ENCODE measurements at places on chromosomes 3 and 15.

DNA sequence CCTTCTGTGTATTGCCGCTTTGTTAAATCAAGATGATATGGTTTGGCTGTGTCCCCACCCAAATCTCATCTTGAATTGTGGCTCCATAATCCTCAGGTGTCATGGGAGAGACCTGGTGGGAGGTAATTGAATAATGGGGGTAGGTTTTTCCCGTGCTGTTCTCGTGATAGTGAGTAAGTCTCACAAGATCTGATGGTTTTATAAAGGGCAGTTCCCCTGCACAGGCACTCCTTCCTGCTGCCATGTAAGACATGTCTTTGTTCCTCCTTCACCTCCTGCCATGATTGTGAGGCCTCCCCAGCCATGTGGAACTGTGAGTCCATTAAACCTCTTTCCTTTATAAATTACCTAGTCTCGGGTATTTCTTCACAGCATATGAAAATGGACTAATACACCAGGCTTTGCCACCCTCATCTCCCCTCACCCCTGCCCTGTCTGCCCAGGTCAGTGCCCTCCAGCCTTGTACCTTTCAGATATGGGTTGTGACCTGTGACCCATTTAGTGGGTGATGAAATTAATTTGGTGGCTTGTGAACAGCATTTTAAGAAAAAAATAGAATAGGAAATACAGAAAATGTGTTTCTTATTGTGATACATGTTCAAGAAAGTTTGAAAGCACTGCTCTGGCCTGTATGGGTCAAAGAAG lies 56.1 kb upstream of the MCF2L2 start:
- H3K27ac ChIP-seq = no peak overlapping the region
- no peak for DNase-seq
- H3K4me3 ChIP-seq = no peak overlapping the region
- peaks cover 5% of the 10 kb centered on the region for H3K4me1 ChIP-seq
- no peaks in the 10 kb centered on the region for H3K36me3 ChIP-seq

DNA sequence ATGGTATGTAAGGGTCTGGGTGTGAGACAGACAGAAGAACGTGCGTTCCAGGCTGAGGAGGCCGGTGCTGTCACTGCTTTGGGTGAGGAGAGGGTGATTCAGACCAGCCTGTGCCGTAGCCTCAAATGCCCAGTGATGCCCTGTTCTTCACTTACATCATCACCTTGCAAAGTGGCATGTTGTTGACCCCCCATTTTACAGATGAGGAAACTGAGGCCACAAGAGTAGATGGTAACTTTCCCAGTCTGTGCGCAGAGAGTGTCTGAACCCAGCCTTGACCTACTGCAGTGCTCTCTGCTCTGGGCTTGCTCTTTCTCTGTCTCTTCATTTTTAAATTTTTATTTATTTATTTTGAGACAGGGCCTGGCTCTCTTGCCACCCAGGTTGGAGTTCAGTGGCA lies 1.6 kb upstream of the CTSH start:
- no peaks in the 10 kb centered on the region for H3K36me3 ChIP-seq
- no peaks in the 10 kb centered on the region for H3K4me1 ChIP-seq
- no peak overlapping the region for H3K27ac ChIP-seq

GRCh38 chr15:93035953-93036810 lies 52.8 kb downstream of the RGMA start:
- no peaks in the 10 kb centered on the region for H3K36me3 ChIP-seq
- H3K27ac ChIP-seq = no peak overlapping the region
- no peak overlapping the region for H3K4me3 ChIP-seq
- no peaks in the 10 kb centered on the region for H3K4me1 ChIP-seq

- peak overlapping the region; percentile 62 for H3K4me3 ChIP-seq
- peak overlapping the region; percentile 100 for H3K27ac ChIP-seq
- DNase-seq = no peak
- peaks cover 57% of the 10 kb centered on the region for H3K4me1 ChIP-seq
- H3K27me3 ChIP-seq = no peaks in the 10 kb centered on the region
- H3K36me3 ChIP-seq = peaks cover 37% of the 10 kb centered on the region
Observed at GRCh38 chr3:46860810-46861604, 2.2 kb downstream of the MYL3 start.

GRCh38 chr3:196503196-196504076 lies at the start of gene RNF168:
RNF168 (minus strand) TSS chr3:196503768; CDS start chr3:196503173, 595 bp downstream.
- no peaks in the 10 kb centered on the region for H3K27me3 ChIP-seq
- H3K36me3 ChIP-seq = no peaks in the 10 kb centered on the region
- peak; percentile 98 for DNase-seq
- peaks cover 3% of the 10 kb centered on the region for H3K4me1 ChIP-seq
- peak within 1 kb of the TSS; percentile 82 for H3K27ac ChIP-seq

- no peaks in the 10 kb centered on the region for H3K36me3 ChIP-seq
- no peak for DNase-seq
- no peak overlapping the region for H3K4me3 ChIP-seq
- no peaks in the 10 kb centered on the region for H3K4me1 ChIP-seq
- H3K27me3 ChIP-seq = no peaks in the 10 kb centered on the region
- H3K27ac ChIP-seq = no peak overlapping the region
Observed at GRCh38 chr15:54829821-54830220, 366.9 kb downstream of the RSL24D1 start.

- no peak overlapping the region for H3K4me3 ChIP-seq
- no peak for DNase-seq
- H3K27ac ChIP-seq = no peak overlapping the region
- no peaks in the 10 kb centered on the region for H3K4me1 ChIP-seq
Observed at GRCh38 chr3:14047027-14047426, 77.6 kb downstream of the CHCHD4 start.

- H3K4me3 ChIP-seq = no peak overlapping the region
- H3K4me1 ChIP-seq = peaks cover under 1% of the 10 kb centered on the region
- no peak overlapping the region for H3K27ac ChIP-seq
- no peak for DNase-seq
Observed at GRCh38 chr3:141337523-141337854, 30.8 kb upstream of the ZBTB38 start.

DNA sequence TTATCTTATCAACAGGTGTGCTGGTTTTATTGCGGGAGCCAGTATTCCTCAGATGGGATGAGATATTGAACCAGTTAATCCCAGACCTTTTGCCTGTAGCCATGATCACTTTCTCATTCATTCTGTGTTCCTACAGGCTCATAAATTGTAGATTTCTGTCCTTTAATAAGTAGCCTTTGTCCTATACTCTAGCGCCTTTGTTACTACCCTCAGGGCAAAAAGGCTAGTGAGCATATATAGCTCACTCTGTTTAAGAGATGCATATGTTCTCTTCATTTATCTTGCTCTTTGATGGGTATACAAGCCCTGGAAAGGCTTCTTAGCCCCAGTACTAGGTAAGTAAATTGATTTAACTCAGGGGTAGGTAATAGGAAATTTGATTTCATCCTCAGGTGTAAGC lies 95.1 kb downstream of the OXSM start:
- DNase-seq = no peak
- H3K27me3 ChIP-seq = no peaks in the 10 kb centered on the region
- no peak overlapping the region for H3K27ac ChIP-seq
- H3K4me3 ChIP-seq = no peak overlapping the region
- no peaks in the 10 kb centered on the region for H3K36me3 ChIP-seq

DNA sequence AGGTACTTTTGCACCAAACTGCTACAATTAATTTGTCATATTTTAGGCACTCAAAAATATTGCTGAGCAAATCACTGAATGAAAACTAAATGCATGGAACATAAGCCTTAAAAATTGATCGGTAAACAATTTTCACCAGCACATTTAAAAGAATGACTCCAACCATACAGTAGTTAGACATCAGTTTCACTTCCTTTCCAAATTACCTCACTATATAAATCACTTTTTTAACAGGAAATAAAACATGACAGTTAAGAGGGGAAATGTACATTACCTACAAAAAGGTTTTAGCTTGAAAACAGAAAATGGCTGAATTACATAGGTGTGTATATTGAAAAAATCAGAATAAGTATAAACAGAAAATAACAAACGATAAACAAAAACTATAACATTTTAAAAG lies 108.4 kb downstream of the SERPINI1 start:
- no peak overlapping the region for H3K4me3 ChIP-seq
- no peaks in the 10 kb centered on the region for H3K4me1 ChIP-seq
- no peaks in the 10 kb centered on the region for H3K27me3 ChIP-seq
- no peak for DNase-seq

DNA sequence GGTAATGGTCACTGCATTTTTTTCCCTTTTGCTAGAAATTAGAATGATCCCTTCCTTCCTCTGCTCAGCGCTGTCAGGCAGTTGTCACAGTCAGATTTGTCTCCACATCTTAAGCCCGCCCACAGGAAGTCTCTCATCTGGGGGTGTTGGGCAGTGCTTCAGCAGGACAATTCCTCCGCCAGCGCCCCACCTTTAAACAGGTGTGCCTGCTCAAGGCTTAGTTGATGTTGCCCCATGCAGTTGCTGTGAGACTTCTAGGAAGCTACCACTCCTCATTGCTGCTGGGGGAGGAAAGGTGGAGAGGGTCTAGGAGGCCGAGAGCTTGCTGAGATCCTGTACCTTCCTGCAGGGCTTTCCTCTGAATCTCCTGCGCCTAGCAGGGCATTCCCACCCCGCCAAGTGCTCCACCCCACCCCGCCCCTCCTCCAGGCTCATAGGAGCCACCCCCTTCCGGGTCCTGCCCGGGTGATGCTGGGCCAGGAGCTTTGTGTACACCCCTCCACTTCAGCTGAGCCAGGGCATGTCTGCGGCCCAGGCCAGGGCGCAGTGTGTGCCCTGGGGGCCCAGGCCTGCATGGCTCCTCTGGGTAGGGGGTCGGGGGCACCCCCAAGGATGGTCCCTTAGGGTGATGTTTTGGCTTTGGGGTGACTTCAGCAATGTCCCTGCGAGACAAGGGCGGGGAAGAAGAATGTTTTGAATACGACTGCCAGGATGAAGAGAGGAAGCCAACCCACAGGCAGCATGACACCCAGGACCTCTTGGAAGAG lies 68.7 kb downstream of the TRAK1 start:
- H3K4me1 ChIP-seq = peaks cover 11% of the 10 kb centered on the region
- no peaks in the 10 kb centered on the region for H3K36me3 ChIP-seq
- peak overlapping the region; percentile 26 for H3K4me3 ChIP-seq
- peak; percentile 38 for DNase-seq
- H3K27ac ChIP-seq = peak overlapping the region; percentile 56
- no peaks in the 10 kb centered on the region for H3K27me3 ChIP-seq

GRCh38 chr3:127131424-127132170 lies 61.3 kb upstream of the PRR23E start:
- no peaks in the 10 kb centered on the region for H3K36me3 ChIP-seq
- H3K27ac ChIP-seq = no peak overlapping the region
- H3K4me3 ChIP-seq = no peak overlapping the region
- peaks cover 6% of the 10 kb centered on the region for H3K27me3 ChIP-seq
- DNase-seq = no peak
- peaks cover 12% of the 10 kb centered on the region for H3K4me1 ChIP-seq

GRCh38 chr3:35144011-35144410 lies 495.3 kb upstream of the ARPP21 start:
- H3K4me1 ChIP-seq = no peaks in the 10 kb centered on the region
- H3K4me3 ChIP-seq = no peak overlapping the region
- H3K27me3 ChIP-seq = no peaks in the 10 kb centered on the region
- H3K36me3 ChIP-seq = no peaks in the 10 kb centered on the region

GRCh38 chr3:51340989-51341636 lies 44.0 kb upstream of the MANF start:
- H3K4me3 ChIP-seq = no peak overlapping the region
- H3K27ac ChIP-seq = no peak overlapping the region
- H3K4me1 ChIP-seq = no peaks in the 10 kb centered on the region
- H3K36me3 ChIP-seq = no peaks in the 10 kb centered on the region
- DNase-seq = peak; percentile 33

DNA sequence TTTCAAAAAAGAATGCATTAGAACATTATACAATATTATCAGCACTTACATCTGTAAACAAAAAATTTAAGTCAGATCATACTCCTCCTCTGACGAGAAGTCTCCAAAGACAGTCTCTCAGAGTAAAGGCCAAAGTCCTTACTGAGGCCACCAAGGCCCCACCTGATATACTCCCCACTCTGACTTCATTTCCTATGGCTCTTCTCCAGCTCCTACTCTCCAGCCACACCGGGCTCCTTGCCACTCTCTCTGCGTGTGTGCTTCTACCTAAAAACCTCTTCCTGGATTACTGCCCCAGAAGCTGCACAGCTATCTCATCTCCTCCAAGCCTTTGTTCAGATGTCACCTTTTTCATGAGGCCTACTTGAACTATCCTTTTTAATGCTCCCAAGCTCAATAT lies 5.0 kb downstream of the DCP1A start:
- DNase-seq = peak; percentile 45
- H3K36me3 ChIP-seq = peaks cover 30% of the 10 kb centered on the region
- H3K4me3 ChIP-seq = no peak overlapping the region

DNA sequence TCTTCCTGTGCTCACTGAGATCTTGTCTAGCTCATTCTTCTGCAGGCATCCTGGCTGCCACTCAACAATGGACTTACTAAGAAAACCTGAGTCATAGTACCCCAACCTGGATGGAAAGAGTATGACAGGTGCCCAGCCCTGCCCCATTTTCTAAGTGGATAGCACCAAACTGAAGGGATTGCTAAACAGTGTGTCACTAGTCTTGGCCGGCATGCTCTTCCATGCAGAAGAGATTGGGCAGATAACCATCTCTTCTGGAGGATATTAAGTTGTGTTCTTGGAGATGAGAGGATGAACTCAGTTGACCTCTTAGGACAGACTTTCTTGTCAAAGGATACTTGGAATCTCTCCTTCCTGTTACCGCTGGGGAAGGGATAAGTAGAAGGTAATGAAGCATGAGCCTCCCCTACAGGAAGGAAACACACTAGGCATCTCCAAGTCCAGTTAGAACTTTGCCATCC lies 797.5 kb downstream of the AGBL1 start:
- DNase-seq = no peak
- H3K4me3 ChIP-seq = no peak overlapping the region
- H3K36me3 ChIP-seq = no peaks in the 10 kb centered on the region
- no peaks in the 10 kb centered on the region for H3K27me3 ChIP-seq
- no peak overlapping the region for H3K27ac ChIP-seq
- H3K4me1 ChIP-seq = peaks cover 11% of the 10 kb centered on the region

DNA sequence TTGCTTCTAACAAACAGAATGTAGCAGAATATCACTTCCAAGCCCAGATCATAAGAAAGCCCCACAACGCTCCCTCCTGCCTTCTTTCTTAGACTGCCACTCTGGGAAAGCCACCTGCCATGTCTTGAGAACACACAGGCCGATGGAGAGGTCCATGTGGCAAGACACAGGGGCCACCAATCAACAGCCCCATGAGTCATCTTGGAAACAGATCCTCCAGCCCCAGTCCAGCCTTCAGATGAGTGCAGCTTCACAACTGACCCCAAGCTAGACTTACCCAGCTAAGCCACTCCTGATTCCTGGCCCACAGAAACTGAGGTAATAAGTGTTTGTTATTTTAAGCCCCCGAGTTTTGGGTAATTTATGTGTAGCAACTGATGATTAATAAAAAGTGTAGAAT lies 39.7 kb downstream of the PTH1R start:
- H3K36me3 ChIP-seq = peaks cover 23% of the 10 kb centered on the region
- H3K27ac ChIP-seq = no peak overlapping the region
- no peak for DNase-seq
- H3K4me3 ChIP-seq = no peak overlapping the region

DNA sequence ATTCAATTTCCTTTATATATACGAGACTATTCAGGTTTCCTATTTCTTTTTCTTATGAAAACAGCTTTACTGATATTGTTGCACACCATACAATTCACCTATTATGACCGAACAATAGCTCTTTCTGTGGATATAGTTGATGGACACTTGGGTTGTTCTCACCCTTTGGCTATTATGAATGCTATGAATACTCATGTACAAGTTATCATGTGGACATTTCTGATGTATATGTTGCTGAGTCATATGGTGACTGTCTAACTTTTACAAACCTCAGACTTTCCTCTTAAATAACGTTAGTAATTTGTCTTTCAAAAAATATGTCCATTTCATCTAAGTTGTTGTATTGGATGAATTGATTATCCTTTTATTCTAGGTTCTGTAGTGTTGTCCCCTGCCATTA lies 15.7 kb upstream of the USF3 start:
- H3K27ac ChIP-seq = no peak overlapping the region
- H3K27me3 ChIP-seq = no peaks in the 10 kb centered on the region
- DNase-seq = no peak
- H3K36me3 ChIP-seq = no peaks in the 10 kb centered on the region
- no peaks in the 10 kb centered on the region for H3K4me1 ChIP-seq
- no peak overlapping the region for H3K4me3 ChIP-seq
